ENCODE measurements at places on chromosomes 11 and 22. TPM values are rescaled to one million over a fixed set of nuclear protein-coding genes. Genes with fewer than 3 reads are reported as not detected.

Gene MS4A14
- 0.19 TPM for polyA plus RNA-seq

DNA sequence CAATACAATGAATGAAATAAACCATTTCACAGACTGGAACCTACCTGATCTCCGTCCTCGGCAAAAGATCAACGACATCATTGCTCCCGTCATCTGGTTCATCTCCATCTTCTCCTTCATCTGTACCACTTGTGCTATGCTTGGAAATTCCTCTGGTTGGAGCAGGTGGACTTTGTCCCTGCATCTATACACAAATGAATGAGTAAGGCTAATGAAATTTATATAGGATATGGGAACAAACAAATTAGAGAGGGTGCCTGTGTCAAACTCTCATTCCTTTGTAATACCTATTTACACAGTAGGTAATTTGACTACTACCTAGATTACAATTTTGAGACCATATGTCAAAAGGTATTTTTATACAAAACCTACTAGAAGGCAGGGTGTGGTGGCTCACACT is 59.4 kb downstream of the F2 start:
- no peak for DNase-seq

Gene OR52E8
- polyA plus RNA-seq, result not detected

Gene POU2AF3
- polyA plus RNA-seq, result 4.1 TPM

GRCh38 chr11:86135319-86135714 is 66.4 kb upstream of the PICALM start:
- no peak for DNase-seq

Gene FZD4
- 4.8 TPM for polyA plus RNA-seq

DNA sequence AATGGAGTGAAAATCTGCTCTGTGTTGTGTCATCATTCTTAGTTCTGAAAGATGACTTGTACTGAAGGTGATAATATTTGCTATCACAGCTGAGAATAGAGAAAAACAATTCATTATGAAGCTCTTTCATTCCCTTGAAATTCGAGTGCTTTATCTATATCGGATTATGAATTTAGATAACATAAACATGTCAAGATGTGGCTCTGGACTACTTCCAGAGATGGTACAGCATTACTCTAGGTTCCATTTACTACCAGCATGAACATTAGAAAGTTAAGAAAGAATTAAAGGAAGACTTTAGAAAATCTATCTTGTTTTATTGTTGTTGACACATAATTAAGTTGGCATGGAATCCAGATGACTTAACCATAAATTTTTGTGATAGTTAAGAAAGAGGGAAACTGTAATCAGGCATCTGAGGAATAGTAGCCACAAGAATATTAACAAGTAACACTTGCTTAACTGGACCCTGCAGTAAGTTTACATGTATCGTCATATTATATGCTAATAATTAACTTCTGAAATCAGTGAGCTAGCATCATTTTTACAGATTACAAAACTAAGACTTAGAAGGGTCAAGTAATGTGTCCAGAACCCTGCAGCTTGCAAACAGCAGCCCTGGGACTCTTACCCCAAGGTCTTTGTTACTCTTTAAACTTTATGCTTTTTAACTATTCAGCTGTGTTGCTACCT is 182.6 kb downstream of the DDX10 start:
- DNase-seq, result no peak

Measured in pancreas (tissue), 10 donors.